ENCODE measurements at places on chromosomes 2 and 18.

GRCh38 chr18:59083136-59083818 lies 56.4 kb upstream of the SEC11C start:
- no peak for DNase-seq

DNA sequence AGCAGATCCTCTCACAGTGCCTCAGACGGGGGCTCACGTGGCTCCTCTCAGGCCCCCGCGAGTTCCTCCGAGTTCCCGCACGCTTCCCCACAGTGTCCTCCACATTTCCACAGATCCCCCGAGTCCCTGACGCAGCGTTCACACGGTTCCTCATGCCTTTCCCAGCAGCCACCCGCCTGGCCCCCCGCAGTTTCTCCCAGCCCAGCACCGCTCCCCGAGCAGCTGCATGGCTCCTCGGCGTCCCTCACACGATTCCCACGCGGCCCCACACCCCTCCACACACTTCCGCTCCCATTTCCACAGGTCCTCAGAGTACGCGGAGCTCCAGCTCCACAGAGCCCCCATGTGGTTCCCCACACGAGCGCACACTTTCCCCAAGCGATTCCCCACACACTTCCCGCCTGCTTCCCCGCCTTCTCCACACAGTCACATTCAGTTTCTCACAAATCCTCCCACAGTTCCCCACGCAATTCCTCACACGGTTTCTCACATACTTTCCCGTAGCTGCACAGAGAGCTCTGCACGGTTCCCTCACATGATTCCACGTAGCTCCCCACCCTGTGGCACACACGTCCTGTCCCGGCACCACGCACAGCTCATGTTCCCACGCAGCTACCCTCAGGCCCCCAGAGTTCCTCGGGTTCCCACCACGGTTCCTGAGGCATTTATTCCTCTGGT lies 39.9 kb downstream of the KIF1A start:
- no peak for DNase-seq

DNA sequence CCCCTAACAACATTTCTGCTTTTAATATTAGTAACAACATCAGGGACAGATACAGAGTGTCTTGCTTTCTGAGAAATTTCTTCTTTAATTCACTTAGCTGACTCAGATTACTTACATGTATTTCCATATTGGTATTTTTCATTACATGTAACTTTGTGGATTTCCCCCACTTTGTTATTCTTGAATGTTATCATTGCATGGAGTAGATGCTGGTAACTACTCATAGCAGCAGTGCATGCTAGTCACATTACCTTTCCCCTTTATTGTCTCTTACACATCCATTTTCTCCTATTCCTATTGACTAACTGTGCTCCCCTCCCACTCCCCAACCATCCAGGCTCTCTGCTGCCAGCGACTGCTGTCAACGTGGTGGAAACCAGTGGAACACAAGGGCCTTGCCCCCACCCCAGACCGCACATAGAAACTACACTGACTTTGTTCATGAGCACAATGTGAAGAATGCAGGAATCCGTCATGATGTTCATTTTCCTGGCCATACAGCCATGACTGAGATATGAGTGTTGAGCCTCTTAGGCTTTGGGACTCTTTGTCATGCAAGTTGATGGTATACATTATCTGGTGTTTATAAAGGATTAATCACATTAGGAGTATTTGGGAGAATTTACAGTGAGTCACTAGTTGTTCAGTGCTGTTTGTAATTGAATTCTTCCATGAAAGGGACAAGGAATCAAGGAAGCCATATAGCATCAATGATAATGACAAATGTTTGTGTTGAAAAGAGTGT lies 91.0 kb downstream of the EPB41L5 start:
- DNase-seq: no peak

DNA sequence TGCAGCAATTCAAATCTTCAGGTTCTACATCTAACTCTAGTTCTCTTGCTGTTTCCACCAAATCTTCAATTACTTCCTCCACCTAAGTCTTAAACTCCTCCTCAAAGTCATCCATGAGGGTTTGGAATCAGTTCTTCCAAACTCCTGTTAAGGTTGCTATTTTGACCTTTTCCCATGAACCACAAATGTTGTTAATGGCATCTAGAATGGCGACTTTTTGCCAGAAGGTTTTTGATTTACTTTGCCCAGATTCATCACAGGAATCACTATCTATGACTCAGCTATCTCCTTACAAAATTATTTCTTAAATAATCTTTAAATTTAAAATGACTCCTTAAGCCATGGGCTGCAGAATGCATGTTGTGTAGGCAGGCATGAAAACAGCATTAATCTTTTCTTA lies 368.9 kb upstream of the TNP1 start:
- no peak for DNase-seq

Measured in HEK293T (cell line).